ENCODE measurements at places on chromosomes 3 and 15.

- no peak for DNase-seq
Observed at GRCh38 chr15:41806291-41807181, 21.4 kb upstream of the JMJD7 start.

GRCh38 chr3:156038869-156039268 is 81.5 kb upstream of the KCNAB1 start:
- DNase-seq, result peak; percentile 28

DNA sequence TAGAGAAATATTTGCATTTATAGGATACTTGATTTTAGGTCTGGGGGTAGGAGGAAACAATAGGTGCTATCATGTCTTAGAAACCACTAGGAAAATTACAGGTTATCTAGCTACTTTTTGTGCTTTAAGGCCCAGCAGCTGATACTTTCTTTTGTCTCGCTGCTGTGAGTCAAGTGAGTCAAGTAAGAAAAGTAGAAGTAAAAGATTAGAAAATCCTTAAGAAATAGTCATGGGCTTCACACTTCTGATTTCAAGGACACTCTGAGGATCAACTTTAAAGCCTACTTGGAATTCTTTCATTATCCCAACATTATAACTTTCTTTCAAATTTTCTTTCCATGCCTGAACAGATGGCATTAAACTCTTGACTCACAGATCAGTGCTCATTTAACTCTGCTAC is 95.2 kb upstream of the RBMS3 start:
- no peak for DNase-seq

DNA sequence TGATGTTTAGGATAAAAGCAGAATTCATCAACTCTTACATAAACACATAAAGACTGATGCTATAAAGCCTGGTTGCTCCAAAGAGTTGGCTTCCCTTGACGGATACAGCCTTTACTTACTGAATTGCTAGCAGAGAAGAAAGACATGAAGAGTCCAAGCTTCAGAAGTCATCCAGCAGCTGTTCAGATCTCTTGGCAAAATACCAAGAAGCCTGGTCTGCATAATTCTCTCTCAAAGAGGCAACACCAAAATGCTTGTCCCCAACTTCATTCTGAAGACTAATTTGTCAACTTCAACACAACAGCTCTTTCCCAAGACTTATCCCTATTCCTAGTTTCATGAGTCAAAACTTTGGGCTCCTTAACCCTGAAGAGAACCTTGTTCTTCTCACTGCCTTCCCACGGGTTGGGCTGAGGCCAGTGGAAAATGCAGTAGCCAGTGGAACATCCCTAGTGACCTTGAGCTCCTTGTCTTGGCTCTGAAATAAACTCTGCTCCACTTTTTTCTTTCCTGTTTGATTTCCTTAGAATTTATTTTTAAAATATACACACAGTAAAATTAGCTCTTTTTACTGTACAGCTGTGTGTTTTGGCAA is 119.2 kb upstream of the THBS1 start:
- peak; percentile 69 for DNase-seq

DNA sequence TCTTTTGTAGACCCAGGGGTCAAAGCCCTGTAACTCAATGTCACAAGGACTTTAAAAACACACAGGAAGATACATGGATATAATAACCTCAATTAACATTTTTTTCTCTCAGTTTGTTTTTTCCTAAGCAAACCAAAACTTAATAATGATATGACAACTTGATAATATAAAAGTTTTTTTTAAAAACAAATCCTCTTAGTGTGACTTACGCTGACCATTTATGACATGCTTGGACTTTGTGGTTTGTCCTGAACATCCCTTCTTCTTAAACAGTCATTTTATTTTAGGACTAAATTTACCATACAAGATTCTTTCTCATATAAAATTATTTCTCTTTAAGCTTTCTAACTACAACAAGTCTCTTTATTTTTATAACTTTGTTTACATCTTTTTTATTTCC is 25.4 kb upstream of the FAM3D start:
- peak; percentile 50 for DNase-seq

DNA sequence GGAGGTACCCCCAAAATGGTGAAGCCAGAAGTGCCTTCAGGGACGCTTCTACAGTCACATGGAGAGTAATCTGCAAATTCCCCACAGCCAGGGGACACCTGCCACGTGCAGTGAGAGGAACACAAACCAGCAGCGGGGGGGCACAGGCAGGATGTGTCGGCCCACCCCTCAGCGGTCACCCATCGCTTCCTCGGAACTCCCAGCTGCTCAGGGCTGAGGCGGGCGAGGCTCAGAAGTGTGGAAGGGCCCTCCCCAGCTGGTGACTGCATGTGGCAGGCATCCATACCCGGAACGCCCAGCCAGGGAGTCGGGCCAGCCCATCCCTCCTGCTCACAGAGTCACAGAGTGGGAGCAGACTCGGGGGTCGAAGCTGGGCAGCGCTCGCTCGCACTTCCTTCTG is 63.7 kb downstream of the SLC12A8 start:
- DNase-seq, result no peak

- DNase-seq, result no peak
Observed at GRCh38 chr3:77539014-77539413, 499.1 kb downstream of the ROBO2 start.

DNA sequence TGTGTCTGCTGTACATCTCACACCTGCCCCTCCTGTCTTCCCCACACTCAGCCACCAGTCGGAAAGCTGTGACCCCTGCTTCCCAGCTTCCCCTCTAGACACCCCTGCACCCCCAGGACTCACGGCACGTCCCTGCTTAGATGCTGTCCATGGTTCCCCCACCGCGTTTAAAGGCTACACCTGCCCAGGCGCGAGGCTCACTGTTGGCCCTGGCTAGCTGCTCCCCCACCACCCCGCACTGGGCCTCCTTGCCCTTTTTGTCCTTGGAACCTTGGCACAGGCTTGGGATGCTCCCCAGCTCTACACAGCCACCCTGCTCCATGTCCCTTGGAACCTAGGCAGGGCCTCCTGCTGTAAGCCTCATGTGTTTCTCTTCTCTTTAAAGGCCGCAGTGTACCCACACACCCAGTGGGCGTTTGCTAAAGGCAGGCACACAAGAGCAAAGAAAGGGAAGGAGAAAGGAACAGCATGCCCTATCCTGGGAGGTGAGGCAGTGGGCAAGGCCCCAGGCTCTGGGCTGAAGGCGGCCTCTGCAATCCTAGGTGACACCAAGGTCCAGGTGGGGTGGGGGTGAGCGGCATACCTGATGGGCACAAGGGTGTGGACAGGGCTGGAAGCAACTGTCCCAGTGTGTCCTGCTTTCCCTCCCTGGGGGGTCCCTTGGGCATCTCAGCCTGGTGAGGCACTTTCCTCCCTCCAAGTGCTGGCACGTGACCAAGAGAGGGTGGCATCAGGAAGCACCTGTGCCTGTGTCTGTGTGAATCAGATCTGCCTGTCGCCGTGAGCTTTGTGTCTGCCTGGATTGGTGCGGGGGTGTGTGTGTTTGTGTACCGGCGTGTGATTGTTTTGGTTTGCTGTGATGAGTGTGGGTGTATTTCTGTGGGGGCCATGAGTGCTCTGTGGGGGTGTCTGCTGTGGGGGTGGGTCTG is 54.4 kb downstream of the TPRA1 start:
- DNase-seq, result no peak

- peak; percentile 27 for DNase-seq
Observed at GRCh38 chr15:86231864-86232721, 152.4 kb downstream of the AGBL1 start.

GRCh38 chr3:54139630-54140029 is 17.3 kb downstream of the CACNA2D3 start:
- DNase-seq, result no peak

Measured in fibroblast of mammary gland (primary cell).